Activated CD4-positive, alpha-beta memory T cell treated with anti-CD3 and anti-CD28 coated beads, Interleukin-2, amount 10 ng/mL, durations not matched to agents 7 days and 5 days (primary cell): ENCODE measurements at places on chromosomes 16 and 17.
A peak's percentile ranks its signal among the peaks of the same experiment; 100 is the strongest.

GRCh38 chr16:68401871-68402747 lies 46.2 kb downstream of the SMPD3 start:
- DNase-seq, result no peak

- DNase-seq, result peak; percentile 76
Observed at GRCh38 chr17:74972107-74972972, at the start of gene HID1. Gene HID1 (minus strand): TSS chr17:74972759. CDS start chr17:74972656, 103 bp downstream.

- DNase-seq, result no peak
Observed at GRCh38 chr17:45146166-45146565, 2.1 kb upstream of the HEXIM1 start.

DNA sequence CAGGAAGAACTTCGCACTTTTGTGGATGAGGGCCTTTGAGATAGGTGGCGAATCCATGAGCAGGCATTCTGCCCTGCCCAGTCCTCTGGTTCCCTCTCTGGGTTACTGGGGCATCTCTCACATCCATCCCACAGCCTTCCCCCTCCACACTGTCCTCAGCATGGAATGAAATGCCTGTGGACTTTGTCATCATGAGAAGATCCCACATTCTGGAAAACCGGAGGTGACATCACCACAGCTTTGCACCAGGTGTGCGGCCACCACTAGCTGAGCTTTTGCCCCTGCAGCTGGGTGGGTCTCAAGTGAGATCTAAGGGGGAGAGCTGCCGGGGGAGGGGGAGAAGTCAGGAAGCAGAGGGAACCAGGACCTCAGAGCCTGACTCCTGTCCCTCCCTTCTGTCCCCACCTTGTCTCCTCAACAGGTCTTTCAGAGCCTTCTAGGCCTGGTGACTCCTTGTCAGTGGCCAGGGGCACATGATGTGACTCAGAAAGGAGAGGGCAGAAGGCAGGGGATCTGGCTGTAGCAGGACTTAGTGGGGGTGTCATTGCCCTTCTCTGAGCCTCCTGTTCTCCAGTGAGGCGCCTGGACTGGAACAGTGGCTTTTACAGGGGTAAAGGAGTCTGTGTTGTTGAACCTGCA lies 40.0 kb upstream of the DLX4 start:
- no peak for DNase-seq

GRCh38 chr17:19703106-19703827 lies 13.1 kb downstream of the SLC47A2 start:
- no peak for DNase-seq

DNA sequence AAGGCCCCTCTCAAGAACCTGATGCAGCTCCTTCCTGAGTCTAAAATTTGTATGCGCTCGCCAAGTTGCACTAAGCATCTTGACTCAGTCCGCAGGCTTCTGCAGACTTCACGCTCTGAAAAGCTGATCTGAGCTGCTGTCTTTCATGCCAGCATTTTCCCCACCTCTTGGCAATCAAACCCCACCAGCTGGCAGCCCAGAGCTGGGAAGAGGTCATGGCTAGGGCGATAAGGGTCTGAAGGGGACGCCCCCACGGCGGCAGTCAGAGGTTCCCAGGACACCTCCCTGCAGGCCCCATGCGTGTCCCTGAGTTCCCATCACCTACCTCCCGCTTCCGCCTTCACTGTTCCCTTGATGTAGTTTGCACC lies 5.1 kb upstream of the UNC13D start:
- DNase-seq, result no peak

DNA sequence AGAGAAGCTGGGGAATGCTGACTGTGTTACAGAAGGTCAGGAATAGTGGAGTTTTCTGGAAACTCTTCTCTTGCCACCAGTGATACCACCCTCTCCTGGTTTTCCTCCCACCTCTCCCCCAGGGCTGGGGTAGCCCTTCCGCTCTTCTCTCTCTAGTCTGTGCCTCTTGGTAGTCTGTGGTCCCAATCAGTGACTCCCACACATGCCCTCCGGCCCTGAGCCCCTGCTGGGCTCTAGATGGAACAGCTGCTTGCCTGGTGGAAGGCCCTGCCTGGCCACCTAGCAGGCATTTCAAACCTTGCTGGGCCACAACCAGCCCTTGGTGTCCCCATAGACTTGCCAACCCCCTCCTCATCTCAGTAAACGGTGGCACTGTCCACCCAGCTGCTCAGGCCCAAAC lies 15.2 kb upstream of the MTSS2 start:
- no peak for DNase-seq

DNA sequence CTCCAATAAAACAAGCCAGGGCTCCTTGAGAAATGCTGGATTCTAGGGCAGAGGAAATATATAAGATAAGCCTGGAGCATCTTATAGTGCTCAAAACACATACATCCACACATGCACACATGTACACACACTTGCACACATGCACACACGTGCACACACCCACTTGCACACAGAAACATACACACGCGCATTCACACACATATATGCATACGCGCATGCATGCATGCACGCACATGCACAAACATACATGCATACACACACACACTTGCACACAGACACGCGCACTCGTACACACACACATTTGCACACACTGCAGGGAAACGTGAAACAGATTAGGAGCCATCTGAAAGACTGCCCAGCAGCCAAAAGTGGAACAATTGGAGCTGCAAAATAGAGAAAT lies 8.0 kb upstream of the ENPP7 start:
- no peak for DNase-seq

- DNase-seq, result peak; percentile 9
Observed at GRCh38 chr17:38915639-38915995, 9.8 kb upstream of the LASP1NB start.

DNA sequence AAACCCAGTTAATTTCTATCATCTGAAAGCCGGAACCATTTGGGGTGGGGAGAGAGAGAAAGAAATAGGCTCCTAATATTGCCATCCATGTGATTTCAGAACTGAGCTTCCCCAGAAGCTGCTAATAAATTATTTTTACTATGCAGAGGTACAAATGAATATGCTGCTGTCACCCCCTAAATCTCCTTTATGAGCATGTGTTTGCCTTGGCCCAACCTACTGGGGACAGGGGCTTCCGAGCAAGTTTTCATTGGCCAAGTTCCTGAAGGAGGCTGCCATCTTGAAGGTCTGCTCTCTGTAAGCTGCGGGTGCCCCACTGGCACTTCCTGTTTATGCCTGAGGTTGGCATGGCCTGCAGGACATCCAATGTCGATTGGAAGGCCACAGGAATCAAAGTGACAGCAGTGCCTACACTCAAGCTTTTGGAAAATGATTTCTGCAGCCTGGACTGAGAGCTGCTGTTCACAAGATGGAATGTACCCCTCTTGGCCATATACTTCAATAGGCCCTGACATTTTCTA lies 194.7 kb downstream of the XYLT1 start:
- DNase-seq, result no peak

DNA sequence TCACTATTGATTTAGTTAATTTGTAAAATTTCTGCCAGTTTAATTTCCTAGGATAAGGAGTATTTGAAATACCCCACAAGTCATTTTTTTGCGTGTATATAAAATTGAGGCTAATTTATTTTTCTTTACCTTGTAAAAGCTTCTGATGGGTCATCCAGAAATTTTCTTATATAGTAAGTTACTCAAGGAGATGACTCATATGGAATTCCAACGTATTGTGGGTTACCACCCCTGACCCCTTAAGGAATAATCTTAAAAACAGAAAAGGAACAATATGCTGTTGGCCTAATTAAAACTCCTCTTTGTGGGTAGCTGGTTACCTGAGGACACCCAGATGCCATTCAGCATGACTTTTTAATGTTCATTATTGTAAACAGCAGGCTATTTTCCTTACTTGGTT lies 13.6 kb downstream of the HEATR6 start:
- no peak for DNase-seq

GRCh38 chr17:77916703-77917481 lies 41.6 kb upstream of the TNRC6C start:
- no peak for DNase-seq

DNA sequence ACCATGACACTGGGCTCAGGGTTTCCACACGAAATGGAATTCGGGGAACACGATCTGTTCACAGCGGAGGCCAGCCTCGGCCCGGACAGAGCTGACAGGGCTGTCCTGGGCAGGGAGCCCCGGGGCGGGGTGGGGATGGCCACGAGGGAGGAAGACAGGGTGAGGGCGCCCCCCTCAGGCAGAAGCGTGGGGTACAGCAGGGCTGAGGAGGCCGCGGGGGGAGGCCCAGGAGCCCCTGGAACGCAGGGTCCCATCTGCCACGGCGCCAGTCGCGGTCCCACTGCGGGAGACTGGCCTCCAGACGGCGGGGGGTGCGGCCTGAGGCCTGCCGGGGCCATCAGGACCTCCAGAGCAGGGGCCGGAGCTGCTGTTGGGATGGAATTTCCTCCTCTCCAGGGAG lies 75.9 kb downstream of the LMF1 start:
- DNase-seq, result no peak

- peak; percentile 79 for DNase-seq
Observed at GRCh38 chr17:64066716-64067115, 46.3 kb upstream of the ICAM2 start.

GRCh38 chr16:67039260-67040020 lies 10.5 kb downstream of the CBFB start:
- DNase-seq, result no peak

- DNase-seq, result peak; percentile 12
Observed at GRCh38 chr16:66264311-66265047, 102.0 kb upstream of the CDH5 start.

DNA sequence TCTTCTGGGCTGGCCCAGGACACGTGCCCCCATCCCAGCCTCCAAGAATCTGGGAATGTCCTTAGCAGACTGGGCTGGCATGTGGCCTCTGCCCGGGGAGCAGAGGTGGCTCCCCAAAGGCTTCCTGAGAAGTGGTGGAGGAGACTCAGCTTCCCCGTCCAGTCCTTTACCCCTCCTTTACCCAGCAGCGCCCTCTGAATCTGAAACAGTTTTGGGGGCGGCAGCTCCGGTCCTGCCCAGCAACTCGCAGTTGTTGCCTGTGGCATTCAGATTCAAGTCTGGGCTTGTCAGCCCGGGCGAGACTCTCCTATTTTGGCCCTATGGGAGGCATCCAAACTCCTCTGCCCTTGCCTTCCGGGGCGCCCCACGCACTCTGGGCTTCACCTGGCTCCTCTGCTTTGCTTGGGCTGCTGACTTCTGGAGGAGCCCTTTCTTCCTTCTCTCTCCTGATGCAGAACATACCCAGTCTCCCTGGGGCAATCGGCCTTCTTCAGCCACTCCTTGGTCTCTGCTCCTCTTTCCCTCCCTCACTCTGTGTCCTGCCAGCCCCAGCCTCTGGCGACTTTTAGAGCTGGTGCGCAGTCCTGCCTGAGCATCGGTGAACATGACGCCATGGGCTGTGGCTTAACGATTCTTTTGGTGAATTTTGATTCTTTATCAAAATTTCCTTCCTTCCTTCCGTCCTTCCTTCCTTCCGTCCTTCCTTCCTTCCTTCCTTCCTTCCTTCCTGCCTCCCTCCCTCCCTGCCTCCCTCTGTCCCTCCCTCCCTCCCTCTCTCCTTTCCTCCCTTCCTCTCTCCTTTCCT lies 55.2 kb downstream of the CMIP start:
- DNase-seq, result no peak

DNA sequence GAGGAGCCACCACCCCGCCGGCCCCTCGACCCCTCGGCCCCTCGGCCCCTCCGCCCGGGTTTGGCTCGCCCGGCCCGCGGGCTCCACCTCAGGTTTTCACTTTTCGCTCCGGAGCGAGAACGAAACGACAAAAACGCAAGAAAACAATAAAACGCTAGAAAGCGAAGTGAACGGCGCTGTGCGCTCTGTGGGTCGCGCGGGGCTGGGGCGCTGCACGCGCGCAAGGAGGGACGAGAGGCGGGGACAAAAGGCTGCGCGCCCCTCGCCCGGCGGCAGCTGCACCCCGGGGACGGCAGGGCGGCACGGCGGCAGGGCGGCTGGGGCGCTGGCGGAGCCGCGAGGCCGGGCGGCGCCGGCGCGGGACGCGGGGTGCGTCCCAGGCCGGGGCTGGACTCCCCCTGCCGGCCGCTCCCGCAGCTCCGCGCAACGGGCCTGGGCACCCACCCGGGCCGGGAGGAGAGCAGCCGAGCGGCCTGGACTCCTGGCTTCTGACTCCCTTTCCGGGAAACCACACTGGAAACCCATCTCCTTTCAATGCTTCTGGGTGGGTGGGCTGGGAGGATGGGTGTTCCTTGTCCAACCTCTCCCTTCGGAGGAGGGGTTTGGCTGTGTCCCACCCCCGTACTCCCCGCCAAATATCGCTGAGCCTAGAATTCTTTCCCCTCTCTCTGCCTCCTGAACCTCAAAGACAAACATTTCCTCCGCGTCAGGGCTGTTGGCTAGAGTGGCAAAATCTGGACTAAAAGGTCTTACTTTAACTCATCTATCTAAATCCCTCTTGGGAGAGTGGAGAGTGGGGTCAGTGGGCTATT lies 9.9 kb downstream of the TBX2 start:
- peak; percentile 45 for DNase-seq

DNA sequence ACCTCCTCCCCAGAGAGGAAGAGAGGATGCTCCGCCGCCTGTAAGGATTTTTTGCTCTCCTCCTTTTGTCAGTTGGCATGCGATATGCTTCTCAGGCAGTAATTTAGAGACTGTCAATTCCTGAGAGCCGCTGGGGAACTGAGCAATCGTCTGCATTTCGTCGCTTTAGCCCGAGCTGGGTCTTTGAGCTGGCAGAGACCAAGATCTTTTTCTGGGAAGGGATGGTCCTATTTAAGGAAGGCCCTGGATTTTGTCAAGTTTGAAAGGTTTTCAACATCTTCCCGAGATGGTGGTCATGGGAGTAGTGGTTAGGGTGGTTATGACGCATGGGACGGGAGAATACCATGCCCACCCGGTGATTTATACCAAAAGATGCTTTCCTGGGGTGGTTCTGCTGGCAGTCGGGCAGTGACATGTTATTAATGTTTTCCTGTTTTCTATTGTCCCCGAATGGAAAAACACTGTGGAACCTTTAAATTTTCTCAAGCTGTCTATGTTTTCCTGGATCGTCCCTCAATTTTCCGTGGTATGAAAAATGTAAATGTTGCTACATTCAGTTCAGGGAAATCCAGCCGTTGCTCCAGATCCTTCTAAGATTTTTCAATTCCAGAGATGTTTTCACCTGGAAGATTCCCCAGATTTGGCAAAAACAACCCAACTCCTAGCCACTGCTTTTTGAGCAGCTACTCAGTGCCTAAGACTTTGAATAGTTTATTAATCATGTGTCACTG lies 586.4 kb downstream of the MAF start:
- no peak for DNase-seq

GRCh38 chr16:85056211-85056748 lies 28.7 kb downstream of the KIAA0513 start:
- no peak for DNase-seq

- no peak for DNase-seq
Observed at GRCh38 chr17:19014628-19015215, 10.2 kb upstream of the FAM83G start.

DNA sequence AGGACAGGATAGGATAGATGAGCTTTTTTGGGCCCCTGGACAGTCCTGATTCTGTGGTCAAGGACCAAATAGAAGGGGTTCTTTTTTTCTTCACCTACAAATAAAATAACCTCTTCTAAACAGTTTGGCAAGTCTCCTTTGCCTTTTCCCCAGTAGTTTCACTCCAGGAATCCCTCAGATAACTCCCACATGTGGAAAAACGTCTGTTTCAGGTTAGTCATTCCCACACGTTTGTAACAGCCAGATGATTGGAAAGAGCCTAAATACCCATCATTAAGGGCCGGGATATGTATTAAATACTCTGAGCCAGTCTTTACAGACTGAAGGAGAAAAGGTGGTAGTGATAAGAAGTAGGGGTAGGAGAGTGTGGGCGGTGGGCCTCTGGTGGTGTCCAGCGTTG lies 58.3 kb downstream of the PLD6 start:
- DNase-seq, result no peak

- no peak for DNase-seq
Observed at GRCh38 chr17:82444284-82444893, 6.2 kb downstream of the CYBC1 start.
